Upper lobe of right lung (tissue), 1 donor: ENCODE measurements at places on chromosomes 5 and 9. TPM values are rescaled to one million over a fixed set of nuclear protein-coding genes. Genes with fewer than 3 reads are reported as not detected.

- H3K27ac ChIP-seq, result no peak overlapping the region
- no peak overlapping the region for H3K4me3 ChIP-seq
- H3K27me3 ChIP-seq, result no peaks in the 10 kb centered on the region
- H3K36me3 ChIP-seq, result peaks cover 7% of the 10 kb centered on the region
- no peak for DNase-seq
Measured at GRCh38 chr5:37088009-37088408, 161.2 kb downstream of the CPLANE1 start.

DNA sequence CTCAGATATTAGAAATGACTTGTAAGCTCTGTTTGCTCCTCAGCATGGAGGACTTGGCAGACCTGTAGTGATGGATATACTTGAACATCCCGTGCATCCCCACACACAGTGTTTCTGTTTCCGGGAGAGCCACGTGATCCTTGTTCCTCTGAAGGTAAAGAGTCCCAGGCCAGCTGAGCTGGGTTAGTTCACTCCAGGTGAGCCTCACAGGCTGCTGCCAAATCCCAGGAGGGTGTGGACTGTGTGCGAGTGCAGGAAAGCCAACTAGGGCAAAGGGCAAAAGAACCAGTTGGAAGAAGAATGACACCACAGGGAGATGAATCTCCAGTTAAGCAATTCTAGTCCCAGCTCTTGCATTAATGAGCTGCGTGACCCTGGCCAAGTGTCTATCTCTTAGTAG, 10.4 kb upstream of the TOMM5 start:
- H3K4me3 ChIP-seq, result no peak overlapping the region
- peak; percentile 69 for DNase-seq
- H3K27ac ChIP-seq, result no peak overlapping the region
- no peaks in the 10 kb centered on the region for H3K36me3 ChIP-seq

- peak overlapping the region; percentile 96 for H3K27ac ChIP-seq
- H3K27me3 ChIP-seq, result no peaks in the 10 kb centered on the region
- H3K4me3 ChIP-seq, result peak overlapping the region; percentile 96
- peak; percentile 84 for DNase-seq
- H3K36me3 ChIP-seq, result no peaks in the 10 kb centered on the region
- H3K4me1 ChIP-seq, result peaks cover 18% of the 10 kb centered on the region
Measured at GRCh38 chr9:111483439-111483857, 735 bp downstream of the ECPAS start.

DNA sequence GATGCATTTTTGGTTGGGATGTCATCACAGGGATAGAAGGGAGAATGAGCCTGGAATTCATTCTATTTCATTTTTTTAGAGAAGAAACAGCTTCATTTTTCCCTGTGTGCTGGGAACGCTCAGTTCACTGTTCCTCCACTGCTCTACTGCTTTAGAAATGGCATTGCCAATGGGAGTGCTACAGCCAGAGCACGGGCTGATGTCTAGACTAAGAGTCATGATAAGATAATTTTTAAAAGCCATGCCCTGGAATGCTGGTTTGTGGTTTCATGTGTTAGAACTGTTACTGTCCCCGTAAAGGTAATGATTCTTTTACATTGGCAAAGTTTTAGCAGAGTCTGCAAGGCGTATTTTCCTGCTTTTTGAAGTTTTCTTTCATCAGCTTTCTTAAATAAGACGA, 119.6 kb downstream of the SEMA6A start:
- no peak for DNase-seq
- H3K27ac ChIP-seq, result no peak overlapping the region
- peaks cover 12% of the 10 kb centered on the region for H3K4me1 ChIP-seq
- H3K36me3 ChIP-seq, result no peaks in the 10 kb centered on the region
- no peaks in the 10 kb centered on the region for H3K27me3 ChIP-seq

GRCh38 chr9:129310666-129311350, 132.7 kb upstream of the IER5L start:
- no peak overlapping the region for H3K4me3 ChIP-seq
- no peaks in the 10 kb centered on the region for H3K27me3 ChIP-seq

DNA sequence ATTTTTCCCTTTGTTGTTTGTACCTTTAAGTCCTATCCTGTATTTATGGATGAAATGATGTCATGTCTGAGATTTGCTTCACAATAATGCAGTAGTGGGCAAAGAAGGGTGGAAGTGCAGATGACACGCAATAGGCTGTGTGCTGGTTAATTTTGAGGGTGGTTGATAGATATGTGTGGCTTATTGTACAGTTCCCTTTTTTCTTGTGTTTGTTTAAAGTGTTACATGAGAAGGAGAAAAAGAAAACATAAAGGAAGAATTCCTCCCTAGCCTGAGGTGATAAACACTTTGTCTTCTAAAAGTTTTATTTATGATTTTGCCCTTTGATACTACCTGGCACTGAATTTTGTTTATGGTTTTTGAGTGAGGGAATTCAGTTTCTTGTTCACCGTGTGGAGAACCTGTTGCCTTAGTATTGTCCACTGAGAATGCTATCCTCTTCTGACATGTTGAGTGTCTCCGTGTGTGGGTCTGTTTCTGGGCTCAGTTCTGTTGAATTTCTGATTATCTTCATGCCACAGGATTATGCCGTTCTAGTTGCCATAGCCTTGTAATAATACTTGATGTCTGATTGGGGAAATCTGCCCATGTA, 52.3 kb upstream of the FAM120AOS start:
- no peaks in the 10 kb centered on the region for H3K27me3 ChIP-seq
- H3K36me3 ChIP-seq, result peaks cover 9% of the 10 kb centered on the region
- no peak overlapping the region for H3K4me3 ChIP-seq
- H3K27ac ChIP-seq, result peak overlapping the region; percentile 38
- H3K4me1 ChIP-seq, result peaks cover 30% of the 10 kb centered on the region

GRCh38 chr9:123373946-123374345, 17.9 kb downstream of the CRB2 start:
- peaks cover 38% of the 10 kb centered on the region for H3K27me3 ChIP-seq
- H3K36me3 ChIP-seq, result no peaks in the 10 kb centered on the region
- no peak for DNase-seq
- no peak overlapping the region for H3K27ac ChIP-seq
- no peak overlapping the region for H3K4me3 ChIP-seq

DNA sequence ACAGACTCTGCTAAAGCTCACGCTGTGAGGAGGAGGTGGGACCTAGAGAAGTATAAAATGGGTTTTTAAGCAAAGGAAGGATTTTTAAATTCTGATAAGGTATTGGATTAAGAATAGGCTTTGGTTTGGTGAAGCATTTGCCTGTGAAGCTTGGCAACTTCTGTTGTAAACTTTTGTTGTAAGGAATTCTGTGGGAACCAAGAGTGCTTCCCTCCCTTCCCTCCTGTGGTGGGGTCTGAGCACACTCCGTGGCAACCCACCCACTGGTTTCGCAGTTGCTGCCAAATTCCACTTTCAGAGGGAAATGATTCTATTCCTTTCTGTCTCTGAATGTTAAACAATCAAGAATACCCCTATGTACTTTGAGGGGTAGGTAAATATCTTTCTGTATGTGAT, 28.6 kb upstream of the GTF2H2C start:
- no peaks in the 10 kb centered on the region for H3K36me3 ChIP-seq
- peaks cover 18% of the 10 kb centered on the region for H3K4me1 ChIP-seq
- no peak for DNase-seq
- H3K27me3 ChIP-seq, result no peaks in the 10 kb centered on the region
- H3K27ac ChIP-seq, result no peak overlapping the region
- H3K4me3 ChIP-seq, result no peak overlapping the region

DNA sequence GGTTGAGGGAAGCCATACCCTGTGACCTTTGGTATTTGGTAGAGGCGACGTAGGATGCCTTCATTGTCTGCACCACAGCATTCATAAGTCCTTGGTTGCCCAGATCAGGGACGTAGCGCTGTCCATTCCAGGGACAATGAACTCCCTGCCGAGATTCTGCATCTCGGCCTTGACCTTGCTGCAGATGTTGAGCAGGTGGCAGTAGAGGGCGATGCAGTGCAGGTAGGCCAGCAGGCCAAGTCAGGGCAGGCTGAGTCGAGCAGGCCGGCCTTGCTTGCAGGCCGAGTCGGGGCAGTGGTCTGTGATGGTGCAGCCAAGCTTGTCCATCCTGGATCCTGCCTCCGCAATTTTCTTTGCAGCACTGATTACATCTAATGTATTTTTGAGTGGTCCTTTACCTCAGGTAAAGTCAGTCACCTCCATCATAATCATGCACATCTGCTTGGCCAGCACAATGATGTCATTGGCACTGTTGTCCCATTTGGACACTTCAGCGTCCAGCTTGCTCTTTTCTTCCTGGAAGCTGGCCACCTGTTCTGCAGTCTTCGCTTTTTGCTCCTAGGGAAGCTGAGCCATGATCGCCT, 93.4 kb upstream of the CCDC112 start:
- no peak overlapping the region for H3K27ac ChIP-seq
- peak; percentile 72 for DNase-seq
- H3K4me3 ChIP-seq, result no peak overlapping the region
- peaks cover 5% of the 10 kb centered on the region for H3K4me1 ChIP-seq
- H3K36me3 ChIP-seq, result no peaks in the 10 kb centered on the region

DNA sequence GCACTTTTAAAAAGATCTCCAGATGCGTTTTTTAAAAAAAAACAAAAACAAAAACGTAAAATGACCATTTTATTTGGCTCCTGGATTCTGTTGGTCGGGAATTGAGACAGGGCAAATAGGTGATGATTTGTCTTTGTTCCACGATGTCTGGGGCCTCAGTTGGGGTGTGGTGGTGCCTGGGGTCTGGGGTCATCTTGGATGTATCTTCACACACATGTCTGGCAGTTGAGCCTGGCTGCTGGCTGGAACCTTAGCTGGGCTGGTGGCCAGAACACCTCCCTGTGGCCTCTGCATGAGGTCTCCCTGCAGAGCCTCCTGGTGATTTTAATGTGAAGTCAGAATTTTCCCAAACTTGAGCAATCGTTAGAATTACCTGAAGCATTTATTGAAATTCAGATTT, 42.5 kb upstream of the BASP1 start:
- H3K36me3 ChIP-seq, result no peaks in the 10 kb centered on the region
- no peak overlapping the region for H3K4me3 ChIP-seq
- no peak for DNase-seq
- H3K4me1 ChIP-seq, result peaks cover 10% of the 10 kb centered on the region
- H3K27me3 ChIP-seq, result no peaks in the 10 kb centered on the region

DNA sequence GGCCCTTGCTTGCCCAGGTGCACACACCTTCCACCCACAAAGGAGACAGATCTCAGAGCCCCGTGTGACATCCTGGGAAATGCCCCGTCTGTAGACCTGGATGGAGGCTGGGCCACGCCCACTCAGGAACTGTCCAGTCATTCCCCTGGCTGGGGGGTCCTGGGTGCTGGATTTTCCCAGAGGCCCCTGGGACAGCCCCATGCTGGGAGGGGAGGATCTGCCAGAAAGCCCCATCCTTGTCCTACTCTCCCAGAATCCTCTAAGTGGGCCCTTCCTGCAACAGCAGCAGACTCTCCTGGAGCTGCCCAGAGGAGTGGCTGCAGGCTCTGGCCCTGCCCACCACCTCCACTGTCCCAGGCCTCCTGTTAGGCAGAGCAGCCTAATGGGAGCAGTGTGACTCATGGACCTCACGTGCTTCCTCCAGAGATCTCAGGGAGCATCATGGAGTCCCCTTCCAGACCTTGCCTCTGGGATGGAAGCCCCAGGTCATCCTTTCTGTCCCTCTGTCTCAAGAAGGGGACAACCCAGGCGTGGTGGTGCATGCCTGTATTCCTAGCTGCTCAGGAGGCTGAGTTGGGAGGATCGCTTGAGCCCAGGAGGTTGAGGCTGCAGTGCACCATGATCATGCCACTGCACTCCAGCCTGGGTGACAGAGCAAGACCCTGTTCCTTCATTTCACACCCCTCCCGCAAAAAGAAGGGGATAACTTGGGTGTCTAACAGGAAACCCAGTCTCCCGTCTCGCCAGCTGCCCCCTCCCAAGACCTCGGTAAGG, 51.7 kb downstream of the JADE2 start:
- H3K4me3 ChIP-seq, result no peak overlapping the region
- H3K27ac ChIP-seq, result no peak overlapping the region
- H3K27me3 ChIP-seq, result no peaks in the 10 kb centered on the region
- no peak for DNase-seq
- peaks cover 86% of the 10 kb centered on the region for H3K36me3 ChIP-seq

DNA sequence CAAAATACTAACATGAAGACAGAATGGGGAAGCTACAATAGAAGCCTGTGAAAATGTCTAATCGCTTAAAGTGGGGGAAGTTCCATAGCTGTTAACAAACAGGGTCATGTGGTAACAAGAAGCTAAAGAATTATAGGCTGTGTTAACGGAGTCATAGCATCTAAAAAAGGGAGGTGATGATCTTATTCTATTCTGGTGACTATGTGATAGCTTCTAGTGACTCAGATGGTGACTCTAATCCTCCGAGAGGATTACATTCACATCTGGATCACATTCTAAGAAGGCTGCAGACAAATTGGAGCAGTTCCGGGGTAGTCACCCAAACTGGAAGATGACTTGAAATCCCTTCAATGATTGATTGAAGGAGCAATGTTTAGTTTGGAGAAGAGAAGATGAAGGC, 142.1 kb downstream of the LIFR start:
- no peak overlapping the region for H3K27ac ChIP-seq
- no peaks in the 10 kb centered on the region for H3K4me1 ChIP-seq
- H3K36me3 ChIP-seq, result no peaks in the 10 kb centered on the region
- DNase-seq, result no peak
- H3K27me3 ChIP-seq, result peaks cover 5% of the 10 kb centered on the region
- H3K4me3 ChIP-seq, result no peak overlapping the region

- H3K4me1 ChIP-seq, result peaks cover 9% of the 10 kb centered on the region
- no peaks in the 10 kb centered on the region for H3K27me3 ChIP-seq
- H3K27ac ChIP-seq, result no peak overlapping the region
- H3K4me3 ChIP-seq, result no peak overlapping the region
Measured at GRCh38 chr5:171840711-171841522, 55.3 kb downstream of the SMIM23 start.

- peaks cover 5% of the 10 kb centered on the region for H3K4me1 ChIP-seq
- H3K4me3 ChIP-seq, result peak overlapping the region; percentile 55
- H3K27ac ChIP-seq, result peak overlapping the region; percentile 88
- DNase-seq, result peak; percentile 66
- no peaks in the 10 kb centered on the region for H3K36me3 ChIP-seq
Measured at GRCh38 chr5:100900142-100900795, 2.8 kb downstream of the ST8SIA4 start.

RNF145 gene
- total RNA-seq, result 220 TPM

HTR4 gene
- total RNA-seq, result 0.43 TPM

SLC6A18 gene
- not detected for total RNA-seq

GARIN3 gene
- total RNA-seq, result not detected

SOHLH1 gene
- not detected for total RNA-seq

SARDH gene
- 6.8 TPM for total RNA-seq
